ENCODE measurements at places on chromosomes 2 and 18.

- no peak for DNase-seq
Measured at GRCh38 chr2:178191004-178191508, 3.3 kb upstream of the OSBPL6 start.

DNA sequence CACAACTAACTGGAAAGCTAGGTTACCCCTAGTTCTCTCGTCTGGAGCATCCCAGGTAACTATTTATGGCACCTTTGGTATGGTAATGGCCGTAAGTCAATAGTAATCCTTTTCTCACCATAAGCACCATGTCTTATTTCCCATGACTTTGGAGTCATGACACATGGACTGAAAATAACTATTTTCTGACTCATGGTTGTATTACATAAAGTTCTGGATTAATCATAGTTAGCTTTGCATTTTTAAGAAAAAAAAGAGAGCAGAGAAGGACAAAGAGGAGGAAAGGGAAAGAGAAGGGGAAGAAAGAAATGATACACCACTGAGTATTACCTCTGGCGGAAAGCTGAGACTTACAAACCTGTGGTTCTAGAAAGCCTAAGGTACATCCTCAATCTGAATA is 99.3 kb downstream of the BIN1 start:
- DNase-seq, result peak; percentile 2

GRCh38 chr2:54406031-54406430 is 50.1 kb upstream of the SPTBN1 start:
- no peak for DNase-seq

- DNase-seq, result no peak
Measured at GRCh38 chr2:9401646-9402371, 21.5 kb downstream of the ITGB1BP1 start.

DNA sequence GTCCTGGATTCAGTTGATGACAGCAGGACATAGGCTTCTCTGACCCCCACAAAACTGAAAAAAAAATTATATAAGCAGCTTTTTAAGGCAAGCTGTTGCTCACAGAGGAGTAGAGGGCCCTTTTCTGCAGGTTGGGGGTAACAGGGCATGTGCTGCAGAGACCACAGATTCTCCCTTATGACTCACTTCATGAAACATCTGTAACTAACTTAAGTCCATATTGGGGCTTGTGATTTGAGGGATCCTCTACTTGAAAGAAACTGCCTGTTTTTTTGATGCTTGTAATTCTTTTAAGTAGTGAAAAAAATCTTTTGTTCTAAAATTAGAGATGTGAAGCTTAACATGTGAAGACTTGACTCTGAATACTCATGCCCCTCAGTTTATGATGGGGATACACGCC is 33.4 kb downstream of the XRCC5 start:
- DNase-seq, result no peak

Data from amniotic stem cell (primary cell).